ENCODE measurements at places on chromosomes 16 and 17.

- no peak for DNase-seq
Observed at GRCh38 chr17:83191388-83192160, 112.2 kb downstream of the METRNL start.

GRCh38 chr17:64230791-64231408 is 32.2 kb downstream of the TEX2 start:
- DNase-seq: no peak

- DNase-seq: no peak
Observed at GRCh38 chr17:40122136-40122998, 596 bp downstream of the MSL1 start.

GRCh38 chr16:87203060-87203656 is 114.0 kb downstream of the C16orf95 start:
- no peak for DNase-seq

DNA sequence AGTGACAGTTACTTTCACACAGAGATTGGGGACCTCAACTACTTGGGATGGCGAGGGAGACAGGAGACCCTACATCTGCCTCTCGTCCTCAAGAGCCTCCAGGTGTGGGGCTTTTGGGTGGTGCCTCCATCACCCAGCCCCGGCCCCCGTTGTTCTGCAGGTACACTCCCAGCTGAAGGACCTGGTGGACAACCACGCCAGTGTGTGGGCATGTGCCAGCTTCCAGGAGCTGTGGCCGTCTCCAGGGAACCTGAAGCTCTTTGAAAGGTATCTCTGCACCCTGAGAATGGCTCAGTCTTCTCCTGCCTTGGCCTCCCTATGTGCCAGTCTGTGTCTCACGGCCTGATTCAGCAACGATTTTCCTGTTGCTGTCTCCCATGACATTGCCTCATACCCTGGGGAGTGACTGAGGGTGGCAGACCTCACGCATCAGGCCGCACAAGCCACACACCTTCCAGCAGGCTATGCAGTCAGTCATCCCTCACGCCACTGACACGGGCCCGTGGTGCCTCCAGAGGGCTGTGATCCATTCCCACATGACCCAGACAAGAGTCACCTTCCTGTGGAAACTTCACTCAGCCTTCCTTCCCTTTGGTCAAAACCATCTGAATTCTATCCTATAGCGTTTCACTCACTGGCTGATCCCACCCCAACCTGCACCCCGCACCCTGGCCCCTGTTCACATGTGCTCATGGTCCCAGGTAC is 3.7 kb downstream of the CCNF start:
- no peak for DNase-seq

- DNase-seq: peak; percentile 58
Observed at GRCh38 chr16:3074860-3075522, 9.6 kb downstream of the IL32 start.

GRCh38 chr16:80583466-80583865 is 42.7 kb downstream of the DYNLRB2 start:
- DNase-seq: no peak

GRCh38 chr17:42865638-42866094 is 14.7 kb downstream of the AOC3 start:
- DNase-seq: no peak

GRCh38 chr17:33964344-33964979 is 290.6 kb upstream of the CCL2 start:
- no peak for DNase-seq

DNA sequence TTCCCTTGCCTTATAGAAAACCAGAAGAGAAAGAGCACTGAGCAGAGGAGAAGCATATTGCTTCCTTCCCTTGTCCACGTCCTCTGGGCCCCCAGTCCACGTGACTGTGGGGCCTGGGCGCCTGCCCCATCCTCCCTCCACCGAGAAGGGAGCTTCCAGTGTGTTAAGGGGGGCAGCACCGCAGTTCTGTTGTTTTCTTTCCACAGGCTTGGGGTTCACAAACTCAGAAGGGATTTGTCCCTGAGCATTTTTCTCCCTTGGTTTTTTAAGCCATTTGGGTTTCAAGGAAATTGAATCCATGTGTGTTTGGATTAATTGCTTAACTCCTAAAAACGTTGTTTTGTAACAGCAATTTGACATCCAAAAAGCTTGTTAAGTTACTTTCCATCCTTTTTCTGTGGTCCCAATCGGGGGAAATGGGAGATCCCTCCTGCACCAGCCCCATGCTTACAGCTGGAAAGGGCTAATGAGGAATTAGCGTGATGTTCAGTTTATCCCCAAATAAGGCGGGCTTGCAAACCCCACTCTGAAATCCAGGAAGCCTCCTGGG is 347.5 kb upstream of the TNRC6C start:
- no peak for DNase-seq

DNA sequence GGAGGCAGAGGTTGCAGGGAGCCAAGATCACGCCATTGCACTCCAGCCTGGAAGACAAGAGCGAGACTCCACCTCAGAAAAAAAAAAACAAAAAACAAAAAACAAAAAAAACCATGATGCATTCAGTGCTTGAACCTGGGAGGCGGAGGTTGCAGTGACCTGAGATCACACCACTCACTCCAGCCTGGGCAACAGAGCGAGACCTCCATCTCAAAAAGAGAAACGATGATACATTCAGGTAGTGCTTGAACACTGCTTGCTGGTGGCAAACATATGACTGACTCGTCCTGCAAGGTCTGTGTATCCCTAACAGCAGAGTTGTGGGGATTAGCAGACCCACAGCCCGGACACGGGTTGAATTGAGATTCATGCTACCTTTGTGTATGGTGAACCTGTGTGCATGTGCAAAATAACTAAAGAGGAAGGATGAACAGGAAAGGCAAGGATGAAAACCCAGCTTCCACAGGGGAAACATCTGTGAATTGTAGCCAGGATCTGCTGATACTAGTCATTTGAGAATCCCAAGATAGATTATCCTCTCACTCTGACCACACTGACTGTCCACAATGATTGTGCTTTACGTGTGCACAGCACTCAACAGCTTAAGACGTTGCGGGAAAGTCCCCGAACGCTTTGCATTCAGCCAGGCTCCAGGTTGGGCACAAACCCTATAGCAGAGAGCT is 52.4 kb upstream of the MRPS23 start:
- no peak for DNase-seq

- DNase-seq: no peak
Observed at GRCh38 chr17:61734466-61734865, 128.9 kb downstream of the BRIP1 start.

GRCh38 chr17:55166506-55166905 is 98.3 kb upstream of the HLF start:
- DNase-seq: no peak

DNA sequence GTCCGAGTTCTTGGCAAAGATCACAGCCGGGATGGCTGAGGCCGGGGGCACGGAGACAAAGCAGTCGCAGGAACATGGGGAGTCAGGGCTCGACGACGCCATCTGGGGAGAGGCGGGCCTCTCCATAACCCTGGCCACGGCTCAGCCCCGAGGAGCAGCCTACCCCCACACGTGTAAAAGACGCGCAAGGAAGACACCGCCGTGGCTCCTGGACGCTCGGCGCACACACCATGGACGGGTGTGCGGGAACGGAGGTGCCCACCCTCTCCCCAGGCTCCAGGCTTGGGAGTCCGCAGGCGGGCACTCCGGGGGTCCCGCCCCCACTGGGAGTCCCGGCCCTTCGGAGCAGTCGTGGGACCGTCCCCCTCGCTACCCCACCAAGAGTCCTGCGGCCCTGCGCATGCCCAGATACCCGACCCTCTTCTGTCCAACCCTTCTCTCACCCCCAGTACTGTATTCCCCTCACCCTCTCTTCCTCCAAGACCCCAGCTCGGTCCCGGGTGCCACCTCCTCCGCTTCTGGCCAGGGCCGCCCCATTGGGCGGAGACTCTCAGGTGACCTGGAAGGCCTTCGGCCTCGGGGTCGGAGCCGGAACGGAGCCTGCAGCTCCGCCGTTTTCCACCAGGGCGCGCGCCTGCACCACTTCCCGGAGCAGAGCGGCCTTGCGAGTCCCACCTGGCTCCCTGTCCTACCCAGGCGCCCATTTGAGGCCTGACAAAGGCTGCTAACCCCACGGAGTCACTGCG is at the start of gene SCRN2:
TSS of gene SCRN2 (minus strand) at position 532 of the 746 bp plus-strand sequence. CDS start at position 102, 430 bp downstream.
- peak; percentile 76 for DNase-seq

DNA sequence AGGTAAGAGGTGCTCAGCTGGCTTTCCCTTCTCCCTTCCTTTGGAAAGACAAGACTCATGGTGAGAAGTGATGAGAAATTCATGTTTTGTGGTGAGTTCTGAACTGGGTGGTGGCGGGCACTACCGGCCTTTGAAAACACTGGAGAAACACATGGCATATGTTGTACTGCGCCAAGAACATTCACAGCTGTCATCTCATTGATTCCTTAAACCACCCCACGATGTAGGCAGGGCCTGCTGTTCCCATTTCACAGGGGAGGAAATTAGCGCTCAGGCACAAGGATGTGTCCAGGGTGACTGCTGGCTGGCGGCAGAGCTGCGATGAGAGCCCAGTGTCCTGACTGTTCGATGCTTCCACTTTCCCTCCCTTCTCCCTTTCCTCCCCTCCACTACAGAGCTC is 1.6 kb upstream of the DOC2B start:
- no peak for DNase-seq

GRCh38 chr17:76139801-76140660 is 1.0 kb downstream of the FOXJ1 start:
- no peak for DNase-seq

GRCh38 chr16:18789850-18790706 is at the start of gene RPS15A:
Gene RPS15A, minus strand, starts transcription at chr16:18790334. Its CDS starts 1,221 bp downstream, at chr16:18789113.
- peak; percentile 85 for DNase-seq

- no peak for DNase-seq
Observed at GRCh38 chr16:11140466-11140865, 115.5 kb downstream of the SOCS1 start.

GRCh38 chr16:47309581-47310312 is 151.1 kb downstream of the ITFG1 start:
- no peak for DNase-seq

DNA sequence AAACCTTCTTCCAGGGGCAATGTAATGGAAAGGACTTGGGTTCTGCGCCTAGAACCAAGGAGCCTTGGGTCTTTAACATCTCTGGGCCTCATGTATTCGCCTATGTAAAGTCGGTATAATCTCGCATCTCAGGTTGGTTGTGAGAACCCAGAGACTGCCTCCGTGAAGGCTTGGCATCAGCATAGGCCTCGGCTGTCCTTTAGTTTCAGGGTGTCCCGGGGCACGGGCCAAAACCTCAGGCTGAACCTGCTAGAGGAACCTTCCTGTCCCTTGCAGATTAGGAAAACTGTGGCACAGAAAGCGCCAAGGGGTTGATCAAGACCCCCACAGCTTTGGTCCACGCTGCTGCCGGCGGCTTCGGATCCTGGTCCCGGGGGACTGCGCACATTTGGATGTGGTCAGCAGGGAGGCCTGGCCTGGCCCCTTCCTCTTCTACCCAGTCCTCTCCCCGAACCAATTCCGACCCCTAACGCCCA is 772 bp upstream of the PHAF1 start:
- no peak for DNase-seq

DNA sequence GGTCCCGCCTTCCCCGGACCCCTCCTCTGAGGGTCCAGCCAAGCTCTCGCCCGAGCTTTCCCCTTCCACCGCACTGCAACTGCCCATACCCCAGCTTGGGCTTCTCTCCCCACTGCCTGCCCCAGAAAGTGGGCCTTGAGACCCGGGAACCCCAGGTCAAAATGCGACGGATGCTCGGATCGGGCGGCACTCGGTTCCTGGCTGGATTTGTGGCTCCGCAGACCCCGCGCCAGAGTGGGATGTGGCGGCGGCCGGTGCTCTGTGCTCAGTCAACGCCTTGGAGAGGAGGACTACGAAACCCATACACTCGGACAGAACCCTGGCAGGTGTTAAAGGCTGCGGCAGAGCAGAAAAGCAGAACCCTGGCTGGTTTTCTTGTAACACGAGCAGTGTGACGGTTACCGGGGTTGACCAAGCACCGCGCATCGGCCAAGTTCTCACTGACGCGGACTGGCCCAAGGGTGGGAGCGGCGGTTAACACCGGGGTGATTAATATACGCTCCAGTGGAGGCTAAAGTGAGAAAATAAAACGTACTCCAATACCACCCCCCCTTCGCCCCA is 885 bp upstream of the SLFN13 start:
- DNase-seq: no peak

DNA sequence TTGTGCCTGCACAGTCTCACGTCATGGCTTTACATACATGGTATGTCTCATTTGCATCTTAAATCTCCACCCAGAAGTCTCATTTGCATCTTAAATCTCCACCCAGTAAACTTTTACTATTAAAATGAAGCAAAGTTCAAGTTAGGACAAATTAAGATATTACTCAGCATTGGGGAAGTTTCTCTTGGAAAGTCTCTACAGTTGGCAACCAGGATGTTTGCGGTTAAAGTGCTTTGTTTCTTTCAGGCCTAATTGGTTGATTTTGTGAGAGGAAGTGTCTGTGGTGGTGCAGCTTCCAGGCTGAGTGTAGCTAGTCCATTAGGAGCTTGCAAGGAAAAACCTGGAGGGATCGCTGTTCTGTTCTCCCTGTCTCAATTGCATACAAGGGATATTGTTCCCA is 1373.3 kb upstream of the GOT2 start:
- DNase-seq: no peak

DNA sequence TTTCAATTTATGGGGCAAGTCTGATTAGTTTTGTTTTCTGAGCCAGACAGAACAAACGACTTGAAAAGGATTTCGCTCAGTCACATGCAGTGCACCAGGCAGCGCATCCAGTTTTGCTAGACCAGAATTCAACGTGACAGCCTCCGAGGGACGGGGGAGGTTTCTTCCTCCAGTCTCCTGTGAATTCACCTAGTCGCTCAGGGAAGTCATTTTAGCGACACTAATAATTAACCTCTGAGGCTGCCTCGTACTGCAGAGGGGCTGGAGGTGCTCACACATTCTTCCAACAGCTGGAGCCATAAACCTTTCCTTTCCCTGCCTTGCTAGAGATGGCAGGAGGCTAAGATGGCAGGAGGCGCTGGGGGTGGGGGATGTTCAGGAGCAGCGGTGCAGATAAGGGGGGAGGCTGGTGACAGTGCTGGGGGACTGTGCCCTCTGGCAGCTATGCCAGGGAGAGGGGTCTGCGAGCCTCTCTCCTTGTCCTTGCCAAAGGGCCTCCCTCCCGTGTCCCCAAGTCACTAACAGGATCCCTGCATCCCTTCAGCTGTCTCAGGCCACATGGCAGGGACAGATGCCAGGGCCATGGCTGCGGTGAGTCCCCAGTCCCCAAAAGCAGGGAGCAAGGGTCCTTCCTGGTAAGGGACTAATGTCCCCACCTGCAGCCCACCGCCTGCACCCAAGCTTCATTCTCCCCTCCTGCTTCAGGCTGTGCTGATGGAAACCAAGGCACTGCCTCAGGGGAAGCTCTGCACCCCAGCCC is 24.0 kb downstream of the MXRA7 start:
- no peak for DNase-seq

DNA sequence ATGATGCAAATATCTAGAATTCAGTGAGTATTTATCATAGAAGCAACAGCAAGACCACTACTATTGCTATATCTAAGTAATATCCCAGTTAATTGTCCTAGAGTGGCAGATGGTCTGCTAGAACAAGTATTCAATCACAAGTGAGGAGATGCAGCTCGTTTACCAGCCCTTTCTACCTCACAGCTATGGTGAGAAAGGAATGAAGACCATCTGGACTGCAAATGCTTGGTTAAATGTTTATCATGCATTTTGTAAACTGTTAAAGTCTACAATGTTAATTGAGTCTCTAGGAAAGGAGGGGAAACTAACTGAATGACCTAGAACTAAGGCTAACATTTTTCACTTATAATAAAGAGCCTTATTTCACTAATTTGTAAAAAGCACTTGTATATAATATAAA is 52.5 kb downstream of the CNOT1 start:
- no peak for DNase-seq

GRCh38 chr16:1076801-1077576 is 4.4 kb downstream of the SSTR5 start:
- DNase-seq: no peak

- no peak for DNase-seq
Observed at GRCh38 chr16:68823401-68824135, 19.8 kb upstream of the TANGO6 start.

GRCh38 chr16:70665113-70665694 is 18.8 kb downstream of the IL34 start:
- DNase-seq: no peak
